ENCODE measurements at places on chromosomes 5 and 9. TPM values are rescaled to one million over a fixed set of nuclear protein-coding genes. Genes with fewer than 3 reads are reported as not detected.

DNA sequence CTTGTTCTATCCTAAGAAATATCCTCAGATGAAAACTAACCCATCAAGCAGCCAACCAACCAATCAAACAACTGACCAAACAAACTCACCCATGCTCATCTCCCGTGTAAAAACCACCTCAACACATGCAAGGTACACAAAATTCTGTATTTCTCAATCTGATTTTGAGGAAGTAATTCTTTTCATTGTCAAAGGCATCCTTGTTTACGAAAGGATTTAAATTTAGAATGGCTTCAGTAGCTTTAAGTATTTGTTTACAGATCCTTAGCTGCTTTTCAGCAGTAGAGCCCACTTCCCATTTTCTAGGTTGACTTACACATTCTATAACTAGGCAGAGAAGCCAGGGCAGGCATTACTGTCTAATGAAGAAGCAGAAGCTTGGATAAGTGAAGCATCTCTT, 78.6 kb downstream of the NTRK2 start:
- DNase-seq, result no peak

DNA sequence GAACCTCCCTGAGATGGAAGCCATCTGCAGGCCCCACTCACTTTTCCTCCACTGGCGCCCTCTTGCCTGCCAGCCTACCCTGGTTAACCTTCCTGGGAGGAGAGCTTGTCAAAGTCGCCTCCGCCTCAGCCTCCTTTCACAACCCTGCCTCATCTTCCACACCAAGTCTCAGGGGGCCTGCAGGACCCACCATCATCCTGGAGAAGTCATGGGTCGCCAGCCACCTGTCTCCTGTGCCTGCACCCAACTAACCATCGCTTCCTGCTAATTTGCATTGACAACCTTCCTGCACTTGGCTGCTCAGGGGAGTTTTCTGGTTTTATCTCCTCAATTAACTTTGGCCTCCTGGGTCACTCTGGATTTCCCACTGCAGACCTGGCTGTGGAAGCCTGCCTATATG, 52.8 kb upstream of the GRHPR start:
- no peak for DNase-seq

GRCh38 chr9:81108391-81108790, 581.0 kb downstream of the TLE1 start:
- no peak for DNase-seq

DNA sequence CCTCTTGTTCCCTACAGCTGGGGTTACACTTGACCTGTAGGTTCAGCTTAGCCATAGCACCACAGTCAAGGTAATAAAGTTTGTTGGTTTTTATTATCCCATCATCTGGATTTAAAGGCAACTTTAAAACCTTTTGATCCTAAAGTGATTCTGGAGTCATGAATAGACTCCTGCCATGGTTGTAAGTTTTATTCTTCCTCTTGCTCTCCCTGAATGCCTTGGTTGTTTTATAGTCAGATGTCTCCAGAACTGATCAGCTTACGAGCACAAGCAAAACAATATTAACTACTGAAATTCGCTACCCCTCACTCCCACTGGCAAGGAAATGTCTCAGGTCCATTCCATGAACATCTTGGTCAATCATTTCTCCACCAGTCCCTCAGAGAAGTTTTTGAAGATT, 1328.6 kb downstream of the PTPRD start:
- DNase-seq, result no peak

- no peak for DNase-seq
Measured at GRCh38 chr9:29866556-29866955, 2293.3 kb upstream of the C9orf72 start.

GRCh38 chr9:30382271-30382670, 2002.2 kb upstream of the ACO1 start:
- no peak for DNase-seq

DNA sequence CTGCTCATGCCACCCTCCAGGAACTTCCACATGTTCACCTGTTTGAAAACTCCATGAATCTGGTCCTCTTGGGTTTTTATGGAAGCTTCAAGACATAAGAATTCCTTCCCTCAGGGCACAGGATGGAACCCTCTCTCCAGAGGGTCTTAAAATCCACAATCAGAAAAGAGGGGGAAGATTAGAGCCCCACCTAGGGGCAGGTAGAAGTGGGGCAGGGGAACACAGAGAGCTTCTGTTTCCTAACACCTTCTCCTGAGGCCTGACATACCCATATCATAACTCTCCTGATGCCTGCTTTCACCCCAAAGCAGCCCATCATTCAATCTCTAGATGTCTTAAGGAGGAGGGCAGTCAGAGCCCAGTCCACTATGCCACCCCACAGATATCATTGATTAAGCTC, 1087.7 kb upstream of the ARRDC3 start:
- no peak for DNase-seq

GRCh38 chr5:59326596-59326995, 566.9 kb downstream of the PDE4D start:
- DNase-seq, result no peak

PCDHA5 gene
- under 0.01 TPM for total RNA-seq
